ENCODE measurements at places on chromosomes 12 and 14. TPM values are rescaled to one million over a fixed set of nuclear protein-coding genes. Genes with fewer than 3 reads are reported as not detected.
A peak's percentile ranks its signal among the peaks of the same experiment; 100 is the strongest.

- DNase-seq: no peak
These were observed 3.4 kb downstream of the HSD17B6 start for GRCh38 chr12:56766535-56766934.

GRCh38 chr12:46886541-46887041, 60.8 kb upstream of the SLC38A4 start:
- peak; percentile 51 for DNase-seq

GRCh38 chr14:71235875-71236274, 328.6 kb downstream of the PCNX1 start:
- DNase-seq: no peak

DNA sequence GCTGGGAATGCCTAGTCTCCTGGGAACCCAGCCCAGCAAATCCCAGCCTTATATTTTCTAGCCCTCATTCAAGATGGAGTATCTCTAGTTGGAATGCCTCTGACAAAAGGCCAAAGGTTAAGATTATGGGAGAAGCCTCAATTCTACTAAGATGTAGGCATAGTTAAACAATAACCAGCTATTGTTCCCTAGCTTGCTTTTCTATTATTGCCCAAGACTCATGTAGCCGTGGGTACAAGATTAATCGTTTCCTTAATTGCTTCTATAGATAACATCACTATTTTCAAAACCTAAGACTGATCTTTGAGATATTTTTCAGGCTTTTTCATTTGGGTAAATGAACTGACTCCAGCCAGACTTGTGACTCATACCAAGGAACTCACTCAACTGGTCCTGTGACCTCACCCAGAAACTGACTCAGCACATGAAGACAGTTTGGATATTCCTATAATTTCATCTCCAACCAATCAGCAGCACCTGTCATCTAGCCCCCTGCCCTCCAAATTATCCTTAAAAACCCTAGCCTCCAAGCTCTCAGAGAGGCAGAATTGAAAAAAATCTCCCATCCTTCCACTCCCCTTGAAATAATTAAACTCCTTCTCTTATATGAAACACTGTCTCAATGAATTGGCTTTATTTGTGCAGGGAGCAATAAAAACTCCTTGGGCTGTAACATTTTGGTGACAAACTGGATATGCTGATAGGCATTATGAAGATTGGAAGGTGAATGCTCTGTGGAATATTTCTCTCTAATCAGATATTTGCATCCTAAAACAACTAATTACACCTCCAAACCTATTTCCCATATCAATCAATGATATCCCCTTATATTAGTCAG, 589.0 kb downstream of the C12orf50 start:
- peak; percentile 93 for DNase-seq

DNA sequence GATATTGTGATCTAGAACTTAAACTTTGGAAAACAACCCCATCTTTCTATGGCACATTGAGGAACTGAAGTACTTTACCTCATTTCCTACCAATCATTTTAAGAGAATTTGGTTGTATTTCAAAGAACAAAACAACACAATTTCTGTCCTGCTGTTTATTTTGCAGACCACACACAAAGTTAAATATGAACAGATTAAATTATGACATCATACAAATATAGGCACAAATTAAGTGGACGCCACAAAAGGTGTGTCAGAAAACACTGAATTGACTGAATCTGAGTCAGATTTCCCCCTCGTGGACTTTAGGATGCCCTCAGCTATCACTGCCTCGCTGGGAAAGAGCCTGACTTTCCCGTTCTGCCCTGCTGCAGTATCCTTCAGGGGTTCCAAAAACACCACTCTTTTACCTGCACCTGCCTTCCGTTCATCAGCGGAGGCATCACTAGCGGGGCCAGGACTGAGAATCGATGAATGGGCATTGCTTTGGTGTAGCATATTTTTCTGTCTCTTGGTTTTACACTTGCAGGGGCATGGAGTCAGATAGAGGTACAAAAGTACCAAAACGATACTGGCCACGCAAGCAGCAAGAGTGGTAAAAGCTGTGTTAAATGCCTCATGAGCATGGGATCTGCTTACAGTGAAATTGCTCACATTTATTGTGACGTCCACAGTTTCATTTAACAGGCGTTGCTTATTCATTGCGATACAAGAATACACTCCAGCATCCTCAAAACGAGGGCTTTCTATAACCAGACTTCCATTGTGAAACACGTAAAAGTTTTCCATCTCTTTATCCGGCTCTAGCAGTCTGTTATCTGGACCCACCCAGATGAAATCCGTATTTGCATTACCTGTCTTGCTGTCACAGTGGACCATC, 2.0 kb upstream of the PCED1B start:
- no peak for DNase-seq

GRCh38 chr12:14153803-14154202, 172.4 kb upstream of the GRIN2B start:
- DNase-seq: no peak

DNA sequence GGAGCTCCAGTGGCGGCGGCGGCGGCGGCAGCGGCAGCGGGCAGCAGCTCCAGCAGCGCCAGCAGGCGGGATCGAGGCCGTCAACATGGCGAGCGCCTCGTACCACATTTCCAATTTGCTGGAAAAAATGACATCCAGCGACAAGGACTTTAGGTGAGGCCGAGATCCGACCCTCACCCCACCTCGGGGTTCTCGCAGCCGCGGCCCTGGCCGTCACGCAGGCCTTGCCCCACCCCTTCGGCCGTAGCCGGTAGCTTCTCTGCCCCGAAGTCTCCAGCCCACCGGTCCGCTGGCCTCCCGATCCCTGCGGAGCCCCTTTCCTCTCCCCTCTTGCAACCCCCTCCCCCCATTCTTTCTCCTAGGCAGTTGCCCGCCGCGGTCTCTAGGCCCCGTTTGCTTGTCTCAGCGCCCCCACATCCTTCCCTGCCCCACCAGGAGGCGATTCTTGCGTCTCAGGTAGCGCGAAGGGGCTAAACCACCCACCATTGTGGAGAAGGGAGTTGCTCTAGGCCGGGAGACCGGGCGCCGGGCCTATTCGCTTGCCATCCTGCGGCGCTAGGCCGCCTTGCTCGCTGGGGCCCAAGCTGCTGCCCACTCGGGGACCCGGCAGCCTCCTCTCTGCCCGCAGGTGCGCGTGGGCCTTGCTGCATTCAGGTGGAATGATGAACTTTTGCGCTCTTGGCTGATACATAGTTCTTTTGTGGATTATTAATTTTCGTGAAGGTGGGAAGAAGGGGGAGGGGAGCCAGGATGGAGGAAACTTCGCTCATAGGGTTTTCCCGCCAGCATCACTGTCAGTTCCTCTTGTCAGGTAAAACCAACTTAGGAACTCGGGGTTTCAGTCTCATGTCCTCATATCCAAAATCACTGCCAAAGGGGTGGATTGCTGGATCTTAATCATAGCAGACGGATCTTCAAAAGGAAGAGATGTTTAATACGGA, 745 bp downstream of the CAND1 start:
- DNase-seq: no peak

DNA sequence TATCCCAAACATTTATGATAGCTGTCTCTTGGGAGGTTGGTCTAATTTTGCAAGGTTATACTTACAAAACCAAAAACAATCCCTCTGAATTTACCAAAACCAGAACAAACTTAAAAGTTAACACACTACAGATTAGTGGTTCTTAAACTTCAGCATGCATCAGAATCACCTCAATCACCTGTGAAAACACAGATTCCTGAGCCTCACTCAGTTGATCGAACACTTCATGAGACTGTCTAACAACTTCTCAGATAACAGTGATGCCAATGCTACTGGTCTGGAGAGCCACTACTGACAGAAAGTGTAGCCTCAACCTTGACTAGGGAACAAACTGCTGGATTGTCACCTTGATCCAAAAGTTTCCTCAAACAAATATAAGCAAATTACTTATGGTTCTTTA, 44.2 kb downstream of the ATP2B1 start:
- no peak for DNase-seq

GRCh38 chr12:39490500-39491282, 47.8 kb upstream of the KIF21A start:
- DNase-seq: no peak

DNA sequence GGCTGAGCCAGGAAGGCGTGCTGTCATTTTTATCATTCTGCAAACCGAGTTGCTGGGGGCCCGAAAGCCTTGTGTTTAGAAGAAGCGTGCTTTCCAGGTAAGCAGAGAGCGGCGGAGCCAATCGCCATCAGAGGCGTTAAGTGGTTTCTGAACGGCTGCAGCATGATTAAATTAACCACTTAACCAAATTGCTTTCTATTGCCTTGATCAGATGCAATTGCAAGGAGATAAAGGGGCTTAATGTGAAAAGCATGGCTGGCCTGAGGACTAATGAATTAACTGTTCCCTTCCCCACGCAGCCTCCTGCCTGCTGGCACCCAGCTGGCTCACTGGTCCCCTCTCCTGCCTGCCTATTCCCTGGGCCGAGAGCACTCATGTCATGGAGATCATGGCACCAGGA, 36.6 kb upstream of the CHGA start:
- DNase-seq: no peak

DNA sequence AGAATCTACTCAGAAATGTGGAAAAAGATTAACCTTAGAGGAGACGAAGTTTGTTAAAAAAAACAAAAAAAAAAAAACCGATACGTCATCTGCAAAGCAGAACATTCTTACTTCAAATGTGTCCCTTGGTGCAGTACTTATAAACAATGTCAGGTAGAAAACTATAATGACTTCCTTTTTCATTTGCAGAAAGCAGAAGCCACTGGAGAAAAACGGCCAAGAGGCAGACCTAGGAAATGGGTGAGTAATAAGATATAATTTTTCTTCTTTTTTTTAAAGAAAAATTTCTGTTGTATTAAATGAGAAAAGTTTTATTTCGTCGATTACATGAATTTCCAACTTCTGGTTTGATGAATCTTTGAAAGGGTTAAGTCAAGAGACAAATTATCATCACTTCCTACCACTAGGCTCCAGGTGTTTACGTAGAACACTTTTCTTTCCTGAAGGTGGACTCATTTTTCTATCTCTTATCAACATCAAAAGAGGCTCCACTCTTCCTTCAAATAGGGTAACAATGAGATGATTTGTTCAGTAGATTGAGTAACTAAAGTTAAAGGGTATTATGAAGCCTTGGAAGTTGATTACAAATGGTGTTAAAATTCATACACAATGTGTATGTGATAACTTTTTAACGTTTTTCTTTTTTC, 14.2 kb downstream of the HMGA2 start:
- no peak for DNase-seq

GRCh38 chr12:96194971-96195844, 1.0 kb downstream of the ELK3 start:
- DNase-seq: peak; percentile 91

Gene LMO3
- total RNA-seq: 1.7 TPM

Gene CDCA3
- total RNA-seq: 23.5 TPM

Gene RPL10L
- total RNA-seq: not detected

Gene ASB8
- 26.7 TPM for total RNA-seq

All from IMR-90 (cell line).